NCI-H1105 treated with DMSO at 0.1 percent for 48 hours (cell line): ENCODE measurements at places on chromosomes 11 and 22.
A peak's percentile ranks its signal among the peaks of the same experiment; 100 is the strongest.

- no peak for DNase-seq
Observed at GRCh38 chr22:20126284-20127029, 5.1 kb upstream of the ZDHHC8 start.

DNA sequence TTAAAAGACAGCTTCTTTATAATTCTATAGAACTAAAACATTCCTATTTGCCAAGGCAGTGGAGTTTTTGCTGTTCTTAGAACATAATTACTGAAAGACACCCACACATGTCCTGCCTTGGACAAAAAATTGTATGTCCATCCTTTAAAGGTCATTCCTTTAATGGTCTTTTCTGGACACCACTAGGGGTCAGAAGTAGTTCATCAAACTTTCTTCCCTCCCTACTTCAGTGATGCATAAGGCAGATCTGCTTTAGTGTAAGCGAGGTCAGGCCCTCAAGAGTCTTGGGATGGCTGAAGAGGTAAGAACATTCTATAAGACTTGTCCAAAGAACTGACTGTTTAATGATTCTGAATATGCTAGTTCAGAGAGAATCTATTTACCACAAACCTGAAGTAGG lies 4.3 kb upstream of the OR51V1 start:
- peak; percentile 16 for DNase-seq

DNA sequence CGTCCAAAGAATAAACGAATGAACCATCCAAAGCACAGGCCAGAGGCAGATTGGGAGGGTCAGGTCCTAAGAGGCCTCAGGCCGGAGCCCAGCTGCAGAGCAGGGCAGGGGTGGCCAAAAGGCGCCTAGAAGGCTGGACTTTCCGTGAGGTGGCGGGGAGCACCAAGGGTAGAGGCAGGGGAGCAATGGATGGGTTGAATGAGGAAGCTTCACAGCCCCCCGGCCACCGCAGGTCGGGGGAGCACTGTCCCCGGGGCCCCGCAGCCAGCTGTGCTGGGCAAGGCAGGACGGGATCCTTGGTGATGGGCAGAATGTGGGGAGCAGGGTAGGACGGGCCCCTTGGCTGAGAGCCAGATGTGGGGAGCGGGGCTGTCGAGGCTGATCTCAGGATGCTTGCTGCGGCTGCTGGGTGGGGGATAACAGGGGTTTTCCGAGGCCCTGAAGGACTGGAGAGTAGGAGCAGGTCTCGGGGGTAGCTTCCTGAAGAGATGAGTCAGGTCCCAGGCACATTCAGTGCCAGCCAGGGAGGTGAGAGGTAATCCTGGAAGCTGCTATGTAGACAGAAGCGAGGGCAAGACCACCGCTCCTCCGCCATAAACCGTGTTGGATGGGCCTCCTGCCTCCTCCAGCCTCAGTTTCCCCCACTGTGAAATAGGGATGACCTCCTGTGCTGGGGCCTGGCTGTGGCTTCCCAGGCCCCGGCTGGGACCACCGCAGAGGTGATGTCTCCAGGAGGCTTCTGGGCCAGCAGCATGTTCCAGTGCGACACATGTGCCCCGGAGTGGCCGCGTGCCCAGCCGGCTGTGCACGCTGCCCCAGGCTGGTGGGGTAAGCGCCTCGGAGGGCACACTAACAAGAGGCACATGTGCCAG lies 34.6 kb upstream of the KCNQ1OT1 start:
- DNase-seq = no peak

GRCh38 chr22:38873469-38874411 lies 1.7 kb upstream of the CBX6 start:
- DNase-seq = peak; percentile 61

DNA sequence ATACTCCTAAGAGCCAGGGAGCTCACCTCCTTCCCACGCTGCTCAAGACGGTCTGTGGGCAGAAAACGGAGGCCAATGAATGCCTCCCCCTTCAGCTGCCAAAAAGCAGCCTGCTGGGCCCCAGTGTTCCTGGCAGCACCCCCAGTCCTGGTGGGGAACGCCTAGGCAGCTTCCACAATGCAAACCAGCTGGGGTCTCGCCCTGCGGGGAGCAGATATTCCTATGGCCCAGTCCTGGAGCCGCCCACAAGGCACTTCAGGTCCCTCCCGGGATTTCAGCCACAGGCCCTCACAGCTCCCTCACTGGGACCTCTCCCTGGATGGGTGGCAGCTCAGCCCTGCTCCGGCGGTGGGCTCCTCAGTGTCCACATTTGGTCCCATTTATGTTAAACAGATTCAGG lies 29.2 kb downstream of the A4GALT start:
- DNase-seq = no peak
